ENCODE measurements at places on chromosomes 3 and 15.
A peak's percentile ranks its signal among the peaks of the same experiment; 100 is the strongest.

GRCh38 chr3:116601206-116601605 lies 108.4 kb upstream of the TUSC7 start:
- no peak for DNase-seq

DNA sequence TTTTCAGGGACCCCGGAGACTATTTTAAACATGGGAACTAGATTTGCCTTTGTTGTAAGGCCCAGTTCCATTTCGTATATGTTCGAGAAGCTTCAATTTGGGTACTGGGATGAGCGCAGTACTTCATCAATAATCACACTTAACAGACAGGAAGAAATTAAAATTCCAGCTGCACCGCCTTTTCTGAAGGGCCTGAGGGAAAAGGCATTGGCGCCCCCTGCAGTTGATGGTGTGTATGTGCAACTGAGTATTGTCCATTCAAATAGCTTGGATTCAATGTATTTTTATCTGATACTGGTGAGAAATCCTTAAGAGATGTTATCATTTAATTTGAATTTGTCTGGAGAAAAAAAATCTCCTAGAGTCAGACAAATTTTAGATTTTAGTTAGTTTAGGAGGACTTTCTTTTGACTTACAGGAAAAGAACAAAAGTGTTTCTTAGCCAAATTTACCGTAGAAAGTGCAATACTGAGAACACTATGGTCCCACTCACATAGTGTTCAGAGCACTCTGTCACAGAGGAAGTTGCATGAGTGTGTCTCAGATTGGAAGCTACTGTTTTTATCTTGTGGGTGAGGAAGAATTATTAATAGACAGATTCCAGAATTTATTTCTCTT lies 5.4 kb upstream of the ALDH1A2 start:
- peak; percentile 9 for DNase-seq

GRCh38 chr3:149095487-149095886 lies 9.2 kb upstream of the HLTF start:
- DNase-seq, result no peak

GRCh38 chr3:75303741-75304140 lies 360.4 kb upstream of the FRG2C start:
- no peak for DNase-seq

DNA sequence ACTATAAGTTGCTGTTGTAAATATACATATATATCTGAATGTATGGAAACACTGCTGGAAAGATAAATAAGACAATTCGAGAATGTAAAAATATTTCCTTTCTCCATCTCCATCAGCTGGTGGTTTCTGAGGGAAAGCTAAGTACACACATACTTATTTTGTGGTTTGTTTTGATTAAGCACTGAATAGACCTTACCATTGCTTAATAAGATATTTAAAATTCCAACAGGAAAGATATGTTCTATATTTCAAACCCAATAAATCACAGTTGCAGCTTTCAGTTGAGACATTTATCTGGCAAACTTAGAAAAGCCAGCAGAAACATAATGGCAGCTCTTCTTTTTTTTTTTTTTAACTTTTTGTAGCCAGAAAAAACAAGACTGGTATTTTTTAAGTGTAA lies 160.4 kb downstream of the VGLL3 start:
- DNase-seq, result peak; percentile 48
